Cortex of kidney (tissue), 1 donor: ENCODE measurements at places on chromosomes 16 and 17.

- no peak for DNase-seq
Observed at GRCh38 chr16:3400446-3400778, 392 bp downstream of the ZSCAN32 start.

DNA sequence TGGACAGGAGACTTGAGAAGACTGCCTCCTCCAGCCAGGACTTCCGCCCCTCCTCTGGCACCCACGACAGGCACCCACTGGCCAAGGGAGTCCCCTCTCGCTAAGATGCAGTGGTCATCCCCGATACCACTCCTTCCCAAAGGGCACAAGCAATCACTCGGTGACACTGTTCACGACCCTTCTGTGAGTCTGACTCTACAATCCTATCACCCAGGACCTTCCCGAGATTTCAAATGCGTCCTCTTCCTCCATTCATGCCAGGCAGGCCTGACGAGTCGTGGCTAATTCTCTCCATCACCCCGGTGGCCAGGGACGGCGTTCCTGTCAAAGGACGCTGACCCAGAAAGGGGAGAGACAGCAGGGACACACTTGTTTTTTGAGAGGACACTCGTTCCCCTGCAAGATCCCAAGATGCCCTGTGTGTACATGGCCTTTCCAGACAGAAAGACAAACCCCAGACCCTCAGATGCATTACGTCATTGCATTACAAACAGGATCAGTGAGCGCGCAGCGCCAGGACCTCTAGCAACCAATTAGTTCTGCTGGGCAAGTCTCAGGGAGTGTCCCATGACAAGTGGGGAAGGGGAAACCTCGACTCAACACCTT, 12.2 kb downstream of the FBXO31 start:
- no peak for DNase-seq

DNA sequence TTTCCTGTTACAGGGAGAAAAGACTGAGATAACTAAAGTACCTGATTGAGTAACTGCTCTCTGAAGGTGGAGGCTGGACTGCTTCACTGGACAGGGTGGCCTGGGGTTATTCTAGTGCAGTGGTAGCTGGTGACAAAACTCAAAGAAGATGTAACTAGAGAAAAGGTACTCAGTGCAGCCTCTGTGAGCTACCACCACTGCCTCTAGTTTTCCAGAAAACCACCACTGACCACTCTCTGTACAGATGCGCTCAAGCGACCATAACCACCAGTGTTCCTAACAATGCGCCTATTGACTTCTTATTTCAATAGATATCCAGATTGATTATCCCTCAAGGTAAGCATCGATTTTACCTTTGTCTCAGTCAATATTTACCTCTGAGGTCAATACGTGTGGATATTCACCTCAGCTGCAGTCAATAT, 492.2 kb downstream of the WWOX start:
- DNase-seq = no peak

DNA sequence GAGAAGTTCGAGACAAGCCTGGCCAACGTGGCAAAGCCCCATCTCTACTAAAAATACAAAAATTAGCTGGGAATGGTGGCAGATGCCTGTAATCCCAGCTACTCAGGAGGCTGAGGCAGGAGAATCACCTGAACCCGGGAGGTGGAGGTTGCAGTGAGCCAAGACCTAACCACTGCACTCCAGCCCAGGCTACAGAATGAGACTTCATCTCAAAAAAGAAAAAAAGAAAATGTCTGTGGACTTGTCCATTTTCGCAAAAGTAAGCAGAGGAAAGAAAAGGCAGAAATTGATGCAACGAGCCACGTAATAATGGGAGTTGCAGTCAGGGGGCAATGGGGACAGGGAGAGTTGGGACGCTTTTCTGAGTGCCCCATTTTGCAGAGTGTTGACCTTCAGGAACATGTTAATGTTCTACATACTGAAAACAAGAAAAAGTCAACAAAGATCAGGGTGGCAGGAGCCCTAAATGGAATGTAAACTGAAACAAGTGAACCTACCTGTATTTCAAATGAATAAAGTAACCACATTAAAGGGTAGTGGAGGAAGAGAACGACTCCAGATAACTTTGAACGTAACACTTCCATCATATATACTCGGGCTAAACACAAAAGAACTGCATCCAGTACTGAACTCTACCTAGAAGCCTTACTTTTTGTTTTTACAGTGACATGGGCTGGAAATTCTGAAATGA, 76.4 kb downstream of the CNGB1 start:
- no peak for DNase-seq

DNA sequence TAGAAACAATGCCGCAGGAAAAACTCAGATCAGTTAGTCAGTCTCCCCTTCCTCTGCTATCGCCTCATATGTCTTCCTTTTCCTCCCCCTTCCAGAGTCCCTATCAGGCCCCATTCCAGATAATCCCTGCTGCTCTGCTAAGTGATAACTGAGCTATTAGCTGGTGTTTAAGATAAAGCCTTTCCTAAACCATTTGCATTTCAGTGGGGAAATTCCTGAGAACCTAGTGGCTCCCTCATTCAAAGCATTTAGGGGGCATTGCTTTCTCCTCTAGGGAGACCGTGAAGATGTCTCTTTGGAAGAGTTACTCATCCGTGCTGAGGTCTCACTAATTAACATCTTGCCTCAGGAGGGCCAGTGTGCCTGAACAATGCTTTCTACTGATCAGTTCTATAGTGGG, 401.6 kb downstream of the NPIPA7 start:
- DNase-seq = no peak

DNA sequence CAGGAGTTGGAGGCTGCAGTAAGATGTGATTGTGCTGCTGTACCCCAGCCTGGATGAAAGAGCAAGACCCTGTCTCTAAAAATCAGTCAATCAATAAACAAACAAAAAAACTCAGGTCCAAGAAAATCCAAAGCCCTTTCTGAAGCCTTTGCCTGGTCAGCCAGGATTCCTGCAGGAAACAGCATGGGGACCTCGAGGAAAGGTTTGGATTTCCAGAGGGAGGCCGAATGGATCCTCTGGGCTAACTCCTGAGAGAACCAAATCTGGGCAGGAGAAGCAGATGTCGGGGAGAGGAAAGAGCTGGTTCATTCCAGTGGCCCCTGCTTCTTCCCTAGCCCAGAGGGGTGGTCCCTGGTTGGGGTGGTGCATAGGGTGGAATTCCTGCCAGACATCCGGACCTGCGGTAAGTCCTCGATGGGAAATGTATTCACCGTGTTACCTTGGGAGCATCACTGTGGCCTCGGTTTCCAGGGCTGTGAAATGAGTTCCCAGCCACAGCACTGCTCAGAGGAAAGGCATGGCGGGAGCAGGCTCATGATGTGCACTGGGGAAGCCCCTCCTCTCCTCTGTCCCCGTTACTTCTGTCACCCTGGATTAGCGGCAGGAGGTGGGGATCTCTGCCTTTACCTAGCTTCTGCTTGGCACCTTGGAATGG, 75.1 kb downstream of the CYLD start:
- no peak for DNase-seq

DNA sequence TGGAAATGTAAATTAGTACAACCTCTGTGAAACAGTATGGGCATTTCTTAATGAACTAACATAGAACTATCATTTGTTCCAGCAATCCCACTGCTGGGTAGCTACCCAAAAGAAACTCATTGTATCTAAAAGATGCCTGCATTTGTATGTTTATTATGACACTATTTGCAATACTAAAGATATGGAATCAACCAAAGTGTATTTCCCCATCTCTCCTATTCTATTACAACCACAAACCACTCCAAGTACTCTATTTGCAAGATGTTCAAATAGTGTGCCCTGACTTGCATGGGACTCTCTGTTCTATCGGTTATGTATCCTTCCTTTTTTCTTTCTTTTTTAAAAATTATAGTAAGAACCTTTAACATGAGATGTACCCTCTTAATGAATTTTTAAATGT, 845.2 kb downstream of the CDH11 start:
- no peak for DNase-seq

DNA sequence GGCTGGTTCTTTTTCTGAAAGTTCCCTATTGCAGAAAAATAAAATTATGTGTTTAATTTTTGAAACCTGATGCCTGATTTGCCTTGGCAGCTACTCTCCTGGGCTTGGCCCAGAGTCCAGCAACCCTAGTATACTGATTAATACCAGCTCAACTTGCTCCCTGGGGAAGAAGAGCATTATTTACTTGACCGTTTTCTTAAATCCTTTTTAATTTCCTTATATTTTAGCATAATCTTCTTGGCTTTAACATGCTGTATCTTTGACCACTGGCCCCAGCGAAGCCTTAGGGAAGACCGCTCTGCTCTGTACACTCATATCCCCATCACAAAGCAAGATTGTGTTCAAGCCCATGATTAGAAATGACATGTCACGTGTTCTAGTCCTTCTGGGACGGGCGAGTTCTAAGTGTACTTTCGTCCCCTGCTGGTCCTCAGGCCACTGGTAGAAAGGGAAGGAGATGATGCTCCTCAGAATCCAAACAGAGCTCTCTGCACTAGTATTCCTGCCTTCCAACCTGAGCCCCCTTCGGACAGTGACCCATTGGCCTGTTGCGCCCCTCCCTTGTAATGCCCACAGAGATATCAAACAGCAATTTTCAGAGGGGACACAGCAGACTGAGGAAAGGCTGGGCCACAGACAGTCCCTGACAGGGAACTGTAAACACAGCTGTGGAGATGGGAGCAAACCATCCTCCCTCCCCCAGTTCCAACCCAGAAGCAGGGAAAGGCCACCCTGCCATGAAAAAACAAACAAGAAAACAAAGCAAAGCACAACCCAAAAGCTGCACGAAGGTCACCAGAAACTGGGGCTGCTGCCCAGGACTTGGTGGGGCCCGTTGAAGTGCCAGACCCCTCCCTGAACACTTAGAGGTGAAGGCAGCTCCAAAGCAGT, 4.3 kb upstream of the EZH1 start:
- no peak for DNase-seq

DNA sequence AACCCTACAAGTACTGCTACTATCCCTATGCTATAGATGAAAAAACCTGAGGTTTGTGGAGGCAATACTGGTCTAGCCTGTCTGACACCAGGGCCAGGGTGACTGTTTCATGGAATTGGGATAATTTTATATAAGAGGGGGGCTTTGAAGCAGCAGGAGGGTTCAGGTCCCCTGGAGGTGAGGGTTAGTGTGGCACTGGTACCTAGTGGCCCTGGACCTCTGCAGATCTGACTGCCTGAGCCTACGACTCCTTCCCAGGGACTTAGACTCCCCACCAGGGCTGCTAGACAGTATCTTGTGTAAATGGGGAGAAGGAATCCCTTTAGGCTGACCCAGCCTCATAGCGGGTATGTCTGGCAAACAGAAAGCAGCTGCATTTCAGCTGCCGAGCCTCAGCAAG, 6.8 kb downstream of the ADAP2 start:
- no peak for DNase-seq

DNA sequence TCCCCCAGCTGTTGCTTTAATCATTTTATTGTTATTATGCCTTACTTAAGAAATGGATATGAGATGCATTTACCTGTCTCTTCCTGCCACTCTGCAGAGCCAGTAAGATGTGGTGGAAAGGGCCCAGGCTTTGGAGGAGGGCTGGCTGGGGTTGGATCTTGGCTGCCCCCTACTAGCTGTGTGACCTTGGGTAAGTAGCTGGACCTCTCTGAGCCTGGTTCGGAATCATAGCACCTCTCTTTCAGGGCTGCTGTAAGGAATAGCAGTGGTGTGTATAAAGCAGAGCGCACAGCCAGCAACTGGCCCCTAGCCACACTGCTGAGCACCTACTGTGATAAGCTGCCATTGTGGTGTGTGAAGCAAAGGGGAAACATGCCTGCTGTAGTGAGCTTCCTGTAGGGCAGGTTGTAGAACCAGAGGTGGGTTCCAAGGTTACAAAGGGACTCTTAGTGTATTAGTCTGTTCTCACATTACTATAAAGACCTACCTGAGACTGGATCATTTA, 23.9 kb downstream of the MAPT start:
- no peak for DNase-seq

- DNase-seq = no peak
Observed at GRCh38 chr17:40355804-40356758, 8.5 kb downstream of the GJD3 start.

- no peak for DNase-seq
Observed at GRCh38 chr17:29412780-29413565, 22.8 kb downstream of the TAOK1 start.

- DNase-seq = no peak
Observed at GRCh38 chr17:82127704-82128103, 29.7 kb upstream of the FASN start.

- no peak for DNase-seq
Observed at GRCh38 chr16:88649195-88649923, 1.5 kb downstream of the CYBA start.
